SW480 (cell line): ENCODE measurements at places on chromosomes 11 and 22.
A peak's percentile ranks its signal among the peaks of the same experiment; 100 is the strongest.

DNA sequence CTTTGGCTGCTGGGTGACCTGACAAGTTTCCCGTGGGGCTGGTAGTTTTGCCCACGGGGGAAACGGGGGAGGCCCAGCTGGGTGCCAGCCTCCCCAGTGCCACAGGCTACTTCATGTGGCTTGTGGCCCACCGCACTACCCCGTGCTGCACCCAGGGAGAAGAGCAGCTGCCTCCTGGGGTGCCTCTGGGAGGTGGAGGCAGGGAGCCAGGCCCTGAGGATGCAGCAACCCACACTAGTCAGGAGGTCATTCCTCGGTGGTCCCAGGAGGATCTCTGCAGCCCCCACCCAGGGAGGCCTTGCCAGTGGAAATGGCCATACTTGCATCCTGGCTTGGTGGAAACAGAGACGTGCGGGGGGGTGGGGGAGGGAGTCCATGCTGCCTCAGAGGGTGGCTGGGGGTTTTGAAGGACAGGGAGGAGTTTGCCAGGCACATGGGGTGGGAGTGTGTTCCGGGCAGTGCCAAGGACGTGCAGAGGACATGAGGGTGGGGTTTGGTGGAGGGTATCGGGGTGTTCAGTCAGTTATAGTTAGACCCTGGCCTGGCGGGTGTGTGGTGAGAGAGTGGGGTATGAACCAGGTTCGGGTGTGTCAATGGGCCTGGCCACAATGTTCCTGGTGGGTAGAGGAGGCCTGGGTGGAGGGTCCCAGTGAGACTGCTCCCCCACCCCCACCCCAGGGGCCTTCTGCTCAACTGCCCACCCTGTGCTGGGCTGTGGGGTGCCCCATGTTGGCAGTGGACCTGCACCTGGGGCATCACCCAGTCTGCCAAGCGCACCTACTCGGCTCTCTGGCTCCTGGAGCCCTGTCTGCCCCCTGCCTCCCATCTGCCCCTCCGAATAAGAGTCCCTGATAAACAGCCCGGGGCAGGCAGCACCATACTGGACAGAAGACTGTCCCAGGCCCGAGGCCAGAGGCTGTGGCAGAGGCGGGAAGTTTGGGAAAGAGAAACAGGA is 3.8 kb downstream of the PIM3 start:
- DNase-seq = no peak

- DNase-seq = peak; percentile 18
Measured at GRCh38 chr22:48161298-48161697, 1398.8 kb downstream of the TBC1D22A start.

- DNase-seq = no peak
Measured at GRCh38 chr11:1938343-1939005, 8.7 kb upstream of the MRPL23 start.

DNA sequence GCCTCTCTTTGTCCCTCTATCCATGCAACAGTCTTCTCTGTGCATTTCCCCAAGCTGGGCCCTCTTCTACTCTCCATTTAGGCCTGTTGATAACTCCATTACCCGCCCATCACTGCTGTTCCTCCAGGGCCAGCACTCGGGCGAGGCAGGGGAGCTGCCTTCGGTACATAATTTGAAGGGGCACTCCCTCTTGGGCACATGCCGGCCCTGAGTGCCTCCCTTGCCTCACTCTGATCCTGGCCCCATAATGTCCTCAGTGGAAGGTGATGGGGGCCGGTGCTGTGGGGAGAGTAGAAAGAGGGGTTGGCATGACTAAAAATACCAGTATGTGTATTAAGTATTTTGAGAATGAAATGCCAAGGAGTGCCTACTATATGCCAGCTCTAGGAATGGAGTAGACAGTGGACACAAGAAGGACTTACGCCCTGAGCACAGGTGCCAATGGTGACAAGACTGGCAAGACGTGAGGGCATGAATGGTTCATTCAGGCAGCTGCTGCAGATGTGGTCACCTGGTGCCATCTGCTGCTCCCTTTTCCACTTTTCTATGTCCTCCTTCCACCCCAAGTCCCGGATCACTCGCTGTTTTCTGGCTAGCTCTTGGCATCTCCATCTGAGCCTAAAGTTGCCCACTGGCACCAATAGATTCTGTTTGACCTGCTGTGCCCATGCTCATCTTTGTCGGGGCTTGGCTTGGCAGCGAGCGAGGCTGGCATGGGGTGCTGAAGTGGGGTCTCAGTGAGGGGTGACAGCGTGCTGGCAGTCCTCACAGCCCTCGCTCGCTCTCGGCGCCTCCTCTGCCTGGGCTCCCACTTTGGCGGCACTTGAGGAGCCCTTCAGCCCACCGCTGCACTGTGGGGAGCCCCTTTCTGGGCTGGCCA is 22.6 kb downstream of the TMEM218 start:
- DNase-seq = no peak

DNA sequence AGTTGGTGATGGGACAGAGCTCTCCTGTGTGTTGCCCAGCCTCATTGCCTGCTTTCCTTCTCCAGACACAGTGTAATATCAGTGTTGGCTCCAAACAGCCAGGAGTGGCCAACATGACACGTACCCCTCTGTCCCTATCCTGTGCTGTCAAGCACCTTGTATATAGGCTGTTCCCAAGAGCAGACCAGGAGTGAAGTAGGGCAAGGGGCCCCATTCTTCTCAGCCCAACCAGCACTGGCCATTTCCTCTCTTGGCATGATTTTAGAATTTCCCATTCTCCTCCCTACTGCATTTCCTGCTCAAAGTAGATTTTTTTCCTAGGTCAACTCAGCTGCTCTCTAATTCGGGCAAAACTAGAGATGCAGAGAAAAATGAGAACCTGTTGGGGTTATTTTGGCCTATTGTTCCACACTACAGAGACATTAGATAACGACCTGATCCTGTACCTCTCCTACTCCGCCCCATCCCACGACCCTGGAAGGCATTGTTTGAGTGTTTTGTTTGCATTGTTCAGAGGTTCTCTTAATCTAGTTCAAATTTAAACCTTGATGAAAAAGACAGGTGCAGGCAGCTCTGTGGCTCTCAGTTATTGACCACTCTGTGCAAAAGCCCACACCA is 95.6 kb downstream of the RASSF10 start:
- no peak for DNase-seq

- no peak for DNase-seq
Measured at GRCh38 chr11:74384641-74385040, 13.6 kb downstream of the PGM2L1 start.

- DNase-seq = no peak
Measured at GRCh38 chr11:36038541-36038940, 94.7 kb downstream of the LDLRAD3 start.
